ENCODE measurements at places on chromosomes 11 and 22. TPM values are rescaled to one million over a fixed set of nuclear protein-coding genes. Genes with fewer than 3 reads are reported as not detected.
A peak's percentile ranks its signal among the peaks of the same experiment; 100 is the strongest.

YPEL1 gene
- total RNA-seq, result 1.8 TPM

PISD gene
- 16.9 TPM for total RNA-seq

MMP7 gene
- total RNA-seq, result not detected

TTC36 gene
- not detected for total RNA-seq

DNA sequence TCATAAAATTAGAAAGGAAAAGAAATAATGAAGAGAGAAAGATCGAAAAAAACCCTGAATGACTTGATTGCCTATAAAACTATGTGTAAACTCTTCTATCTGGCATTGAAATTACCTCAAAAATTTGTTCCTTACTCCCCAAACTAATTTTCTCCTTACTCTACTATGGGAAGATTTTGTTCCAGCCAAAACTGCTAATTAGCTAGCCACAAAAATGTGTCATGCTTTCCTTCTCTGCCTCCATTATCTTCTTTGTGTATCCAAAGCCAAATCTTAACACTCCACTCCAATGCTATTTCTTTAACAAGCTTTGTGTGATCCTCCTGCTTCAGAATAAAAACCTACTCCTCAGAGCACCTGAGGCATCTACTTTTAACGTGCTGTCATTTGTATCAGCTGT lies 831.2 kb downstream of the METTL15 start:
- no peak for DNase-seq

DNA sequence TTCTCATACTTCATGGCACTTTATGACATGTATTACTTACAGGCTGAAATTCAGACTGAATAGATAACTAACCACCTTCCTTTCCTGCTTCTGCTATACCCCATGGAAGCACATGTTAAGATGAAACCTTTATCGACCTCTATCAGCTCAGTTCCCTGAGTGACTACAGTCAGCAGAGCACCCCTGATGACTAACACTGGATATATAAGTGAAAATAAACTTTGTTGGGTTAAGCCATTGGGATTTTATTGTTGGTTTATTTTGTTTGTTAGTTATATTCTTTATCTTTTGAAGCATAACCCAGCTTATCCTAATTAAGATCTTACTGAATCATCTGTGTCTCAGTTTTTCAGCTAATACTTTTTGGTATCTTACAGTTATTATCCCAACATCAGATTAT lies 23.0 kb upstream of the MAML2 start:
- DNase-seq, result no peak

DNA sequence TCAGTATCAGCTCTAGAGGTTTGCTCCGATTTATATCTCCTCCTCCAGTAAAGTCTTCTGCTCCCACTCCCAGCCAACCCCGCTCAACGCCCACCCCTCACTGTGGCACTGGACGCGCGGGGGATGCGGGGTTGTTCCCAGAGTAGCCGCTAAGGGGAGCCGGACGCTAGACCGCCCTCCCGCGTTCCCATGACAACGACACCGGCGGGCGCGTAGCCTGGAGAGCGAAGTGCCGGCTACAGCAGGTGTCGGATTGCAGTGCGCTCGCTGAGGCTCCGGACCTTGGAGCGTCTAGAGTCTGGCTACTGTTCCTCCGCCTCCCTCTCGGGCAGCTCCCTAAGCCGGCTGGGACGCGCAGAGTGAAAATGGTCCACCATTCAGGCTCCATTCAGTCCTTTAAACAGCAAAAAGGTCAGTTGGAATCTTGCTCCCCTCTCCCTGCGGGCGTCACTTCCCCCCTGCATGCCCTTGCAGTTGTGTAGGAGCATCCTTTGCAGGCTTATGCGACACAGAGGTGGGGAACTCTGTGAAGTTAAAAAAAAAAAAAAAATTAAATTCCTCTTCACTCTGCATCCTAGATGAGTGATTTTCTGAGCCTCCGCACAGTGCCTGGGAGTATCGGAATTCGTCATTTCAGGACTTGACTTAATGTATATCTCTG lies at the start of gene ANO3:
ANO3 (plus strand) TSS at position 220 of the 661 bp plus-strand sequence; CDS start at position 366, 146 bp downstream.
- peak; percentile 28 for DNase-seq

GRCh38 chr11:1779034-1779805 lies 15.5 kb upstream of the CTSD start:
- no peak for DNase-seq

DNA sequence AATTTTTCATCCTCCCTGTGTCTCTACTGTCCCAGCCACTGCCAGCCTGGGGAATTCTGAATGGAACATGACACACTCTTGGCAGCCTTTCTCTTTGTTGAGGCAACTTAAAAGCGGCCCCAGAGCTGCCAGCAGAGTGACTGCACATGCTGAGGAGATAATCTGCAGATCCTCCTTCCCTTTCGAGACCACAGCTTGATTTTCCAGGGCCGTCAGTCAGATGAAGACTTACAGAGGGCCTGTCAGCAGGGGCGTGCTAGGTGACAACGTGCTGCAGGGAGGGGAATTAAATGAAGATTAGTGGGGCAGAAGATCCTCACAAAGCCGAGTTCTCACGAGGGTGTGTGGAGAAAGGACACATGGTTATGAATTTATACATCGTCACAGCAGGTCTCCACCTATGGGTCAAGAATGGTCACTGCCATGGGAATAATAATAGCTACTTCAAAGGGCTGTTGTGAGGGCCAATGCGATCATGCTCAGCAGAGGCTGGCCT lies 193.5 kb upstream of the PITPNB start:
- DNase-seq, result peak; percentile 11

GRCh38 chr11:44570411-44571155 lies 5.1 kb downstream of the CD82 start:
- DNase-seq, result no peak

GRCh38 chr11:125275905-125276618 lies 111.5 kb downstream of the PKNOX2 start:
- DNase-seq, result peak; percentile 78
